ENCODE measurements at places on chromosomes 1 and 21.
A peak's percentile ranks its signal among the peaks of the same experiment; 100 is the strongest.

GRCh38 chr1:99455760-99456159 lies 190.2 kb upstream of the PALMD start:
- no peak for DNase-seq

DNA sequence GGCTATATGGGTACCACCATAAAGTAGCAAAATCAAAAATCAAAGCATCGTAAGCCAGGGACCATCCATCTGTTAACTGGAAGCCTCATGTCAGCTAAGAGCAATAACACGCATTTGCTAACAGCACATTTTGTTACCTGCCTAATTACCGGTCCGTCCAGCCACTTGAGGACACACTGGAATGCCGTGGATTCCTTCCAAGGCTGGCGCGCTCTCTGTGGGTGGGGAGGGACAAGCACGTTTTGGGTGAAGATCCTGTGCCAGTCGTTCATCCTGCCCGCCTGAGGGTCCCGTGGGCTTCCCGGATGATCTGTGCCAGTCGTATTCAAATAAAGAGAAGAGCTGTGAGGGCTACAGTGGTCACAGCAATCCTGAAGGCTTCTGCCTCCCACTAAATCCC lies 6.2 kb downstream of the NPHP4 start:
- DNase-seq = no peak

DNA sequence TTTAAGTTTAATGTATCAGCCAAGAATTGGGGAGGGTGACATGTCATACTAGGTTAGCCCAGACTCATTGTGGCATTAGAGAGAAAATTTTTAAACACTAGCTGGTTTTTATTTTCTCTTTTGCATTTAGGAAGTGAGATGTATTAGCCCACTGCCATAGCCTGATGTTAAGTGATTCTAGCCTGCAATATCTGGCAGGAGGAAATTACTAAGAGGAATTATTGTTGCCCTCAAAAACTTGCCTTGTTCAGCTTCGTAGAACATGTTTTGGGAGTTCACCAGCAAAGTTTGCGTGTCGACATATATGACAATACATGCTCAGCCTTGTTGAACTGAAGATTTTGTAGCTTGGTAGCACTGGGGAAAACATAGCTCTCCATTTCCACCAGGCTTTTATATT lies 12.5 kb downstream of the ADAM30 start:
- no peak for DNase-seq

DNA sequence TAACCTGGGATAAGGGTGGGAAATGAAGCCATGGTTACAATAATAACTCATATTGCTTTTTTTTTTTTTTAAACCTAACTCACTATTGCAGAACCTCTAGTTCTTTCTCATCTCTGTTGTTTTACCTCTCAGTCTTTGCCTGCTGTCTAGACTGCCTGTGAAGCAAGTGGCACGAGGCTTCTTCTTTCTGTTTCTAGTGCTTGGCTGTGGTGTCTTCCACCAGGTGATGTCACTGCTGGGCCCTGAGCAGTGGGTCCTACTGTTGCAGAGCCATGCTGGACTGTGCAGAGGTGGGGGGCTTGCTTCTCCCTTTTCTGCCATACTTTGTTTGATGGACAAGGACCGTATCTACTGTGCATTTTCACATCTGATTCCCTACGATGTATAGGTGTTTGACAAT lies 51.7 kb downstream of the ZNF326 start:
- DNase-seq = no peak

DNA sequence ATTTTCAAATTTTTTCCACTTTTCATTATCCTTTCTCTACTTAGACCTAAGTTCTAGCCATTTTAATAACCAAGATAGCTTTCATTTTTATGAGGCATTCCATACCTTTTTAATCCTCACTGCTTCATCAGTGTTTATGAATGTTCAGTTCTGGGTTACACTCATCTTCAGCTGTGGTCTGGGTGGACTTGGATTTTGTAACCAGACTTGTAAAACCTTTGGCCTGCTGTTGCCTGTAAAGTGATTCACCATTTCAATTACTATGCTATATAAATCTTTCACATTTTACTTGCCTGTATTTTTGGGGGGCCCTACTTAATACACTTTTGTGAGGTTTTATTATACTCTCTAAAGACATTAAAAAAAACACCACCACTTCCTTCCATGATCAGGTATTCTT lies 46.2 kb downstream of the USP25 start:
- peak; percentile 74 for DNase-seq

DNA sequence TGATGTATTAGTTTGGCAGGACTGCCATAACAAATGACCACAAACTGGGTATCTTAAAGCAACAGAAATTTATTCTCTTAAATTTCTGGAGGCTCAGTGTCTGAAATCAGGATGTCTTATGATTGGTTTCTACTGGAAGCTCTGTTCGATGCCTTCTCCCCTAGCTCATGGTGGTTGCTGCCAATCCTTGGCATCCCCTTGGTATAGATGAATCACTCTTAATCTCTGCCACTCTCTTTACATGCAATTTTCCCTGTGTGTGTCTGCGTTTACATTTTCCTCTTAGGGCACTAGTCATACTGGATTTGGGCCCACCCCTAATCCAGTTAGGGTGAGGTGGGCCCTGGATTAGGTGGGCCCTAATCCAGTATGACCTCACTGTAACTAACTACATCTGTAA lies 54.7 kb upstream of the MPC2 start:
- no peak for DNase-seq

DNA sequence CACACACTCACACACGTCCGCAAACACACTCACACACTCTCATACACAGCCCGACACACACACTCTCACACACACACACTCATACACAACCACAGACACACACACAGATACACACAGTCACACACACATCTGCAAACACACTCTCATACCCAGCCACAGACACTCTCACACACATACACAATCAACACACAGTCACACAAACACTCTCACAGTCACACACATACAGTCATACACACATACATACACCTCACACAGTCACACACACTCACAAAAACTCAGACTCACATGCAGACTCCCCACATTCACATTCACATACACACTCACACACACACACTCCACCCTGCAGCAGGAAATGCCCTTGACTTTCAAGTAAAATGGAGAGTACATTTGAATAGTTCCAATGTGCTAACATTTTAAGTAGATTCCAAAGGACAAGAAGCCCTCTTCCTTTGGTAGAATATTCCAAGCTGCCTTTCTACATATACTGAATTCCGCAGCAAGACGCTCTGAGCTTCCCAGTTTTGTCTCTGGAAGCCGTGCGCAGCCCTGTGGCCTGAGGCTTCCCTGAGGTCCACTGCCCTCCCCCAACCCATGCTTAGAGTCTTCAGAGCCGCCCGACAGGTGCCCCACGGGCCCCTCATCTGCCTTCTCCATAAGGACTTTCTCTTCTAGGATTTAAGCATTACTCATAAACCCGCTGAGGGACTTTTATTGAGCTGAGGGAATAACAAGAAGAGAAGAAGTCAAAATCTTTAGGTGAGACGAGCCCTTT lies 9.7 kb downstream of the BATF3 start:
- no peak for DNase-seq
